ENCODE measurements at places on chromosomes 4 and X.

- no peak for DNase-seq
Observed at GRCh38 chr4:162075726-162076125, 88.1 kb downstream of the FSTL5 start.

DNA sequence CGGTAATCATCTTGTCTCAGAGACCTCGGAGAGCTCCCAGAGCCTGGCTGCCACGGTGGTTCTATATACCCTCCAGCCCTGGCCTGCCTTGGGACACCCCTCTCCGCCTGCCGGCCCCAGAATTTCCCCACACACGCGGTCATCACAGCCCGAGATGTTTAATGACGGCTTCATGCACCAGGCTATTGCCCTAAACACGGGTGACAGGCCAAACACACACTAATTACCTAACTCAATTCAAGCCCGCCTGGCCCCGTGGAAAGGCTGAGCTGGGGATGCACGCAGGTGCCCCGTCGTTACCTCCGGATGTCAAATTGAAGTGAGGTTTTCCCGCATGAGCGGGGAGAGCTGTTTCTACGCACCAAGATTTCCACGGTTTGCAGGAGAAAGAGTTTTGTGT, 72.9 kb upstream of the PPP2R3B start:
- DNase-seq, result no peak

DNA sequence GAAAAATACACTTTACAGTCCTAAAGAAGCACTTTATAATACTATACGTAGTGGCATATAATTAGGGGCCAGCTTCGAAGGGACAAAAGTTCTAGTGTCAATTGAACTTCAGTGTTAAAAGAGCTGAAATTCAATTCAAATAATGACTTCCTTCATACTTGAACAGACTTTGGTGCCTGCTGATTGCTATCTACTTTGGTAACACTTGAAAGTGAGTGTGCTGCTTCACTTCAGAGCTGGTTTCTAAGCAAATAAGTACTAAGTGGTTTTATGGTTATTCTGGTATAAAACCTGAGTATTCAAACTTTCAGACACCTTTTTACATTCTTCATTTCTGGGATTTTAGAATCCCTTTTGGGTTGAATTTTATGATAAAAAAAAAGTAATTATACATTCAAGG, 107.0 kb downstream of the SLC4A4 start:
- DNase-seq, result no peak

DNA sequence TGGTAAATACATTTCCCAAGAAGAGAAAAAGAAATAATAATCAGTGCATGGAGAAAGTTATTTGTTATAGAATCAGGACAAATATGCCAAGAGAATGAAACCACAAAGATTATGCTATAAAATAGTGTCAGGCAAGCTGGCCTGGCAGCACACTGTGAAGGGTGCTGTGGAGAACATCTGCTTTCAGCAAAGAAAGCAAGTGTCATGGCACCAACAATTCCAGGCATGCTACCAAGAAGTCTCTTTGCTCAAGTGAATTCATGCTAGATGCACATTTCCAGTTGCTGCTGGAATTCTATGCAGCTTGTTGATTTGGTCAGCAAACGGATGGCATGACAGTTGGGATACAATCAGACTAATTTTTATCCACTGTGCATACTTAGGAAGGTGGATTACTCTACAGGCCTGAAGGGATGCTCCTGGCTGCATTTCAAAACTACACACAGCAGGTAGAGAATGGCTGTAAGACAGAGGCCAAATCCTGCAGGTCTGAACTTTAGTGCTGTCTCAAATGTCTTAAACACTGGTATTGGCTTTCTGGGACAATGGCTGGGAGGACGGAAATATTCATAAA, 154.6 kb upstream of the FAT1 start:
- DNase-seq, result no peak

- no peak for DNase-seq
Observed at GRCh38 chr4:103853627-103854026, 133.8 kb upstream of the TACR3 start.

DNA sequence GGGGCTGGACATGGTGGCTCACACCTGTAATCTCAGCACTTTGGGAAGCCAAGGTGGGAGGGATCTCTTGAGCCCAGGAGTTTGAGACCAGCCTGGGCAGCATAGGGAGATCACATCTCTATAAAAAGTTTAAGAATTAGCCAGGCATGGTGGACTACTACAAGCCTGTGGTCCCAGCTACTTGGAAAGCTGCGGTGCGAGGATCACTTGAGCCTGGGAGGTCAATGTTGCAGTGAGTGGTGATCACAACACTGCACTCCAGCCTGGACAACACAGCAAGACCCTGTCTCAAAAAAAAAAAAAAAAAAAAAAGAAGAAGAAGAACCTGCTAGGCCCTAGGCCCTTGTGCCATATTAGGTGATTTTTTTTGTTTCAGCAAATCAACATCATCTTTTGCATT, 12.2 kb downstream of the SRD5A3 start:
- DNase-seq, result no peak

- DNase-seq, result no peak
Observed at GRCh38 chrX:45842207-45842925, 641.7 kb upstream of the DIPK2B start.

GRCh38 chr4:107850438-107850837, 25.7 kb downstream of the SGMS2 start:
- DNase-seq, result no peak

DNA sequence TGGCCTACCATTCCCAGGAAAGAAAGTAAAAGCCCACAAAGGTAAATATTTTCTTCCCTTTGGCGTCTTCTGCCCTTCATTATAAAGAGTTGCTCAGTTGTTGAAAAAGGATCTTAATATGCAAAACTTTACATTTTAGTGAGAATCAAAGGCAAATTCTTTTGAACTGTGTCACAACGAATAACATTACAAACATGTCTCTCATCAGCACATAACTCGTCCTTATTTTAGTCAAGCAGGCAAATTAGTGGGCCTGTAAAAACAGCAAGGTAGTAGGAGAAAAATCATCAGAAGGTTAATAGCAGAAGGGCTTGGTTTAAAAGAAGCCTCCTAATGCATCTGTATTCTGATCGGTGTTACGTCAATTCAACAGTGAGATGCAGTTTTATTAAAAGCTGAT, 647.3 kb upstream of the DIPK2B start:
- DNase-seq, result no peak

DNA sequence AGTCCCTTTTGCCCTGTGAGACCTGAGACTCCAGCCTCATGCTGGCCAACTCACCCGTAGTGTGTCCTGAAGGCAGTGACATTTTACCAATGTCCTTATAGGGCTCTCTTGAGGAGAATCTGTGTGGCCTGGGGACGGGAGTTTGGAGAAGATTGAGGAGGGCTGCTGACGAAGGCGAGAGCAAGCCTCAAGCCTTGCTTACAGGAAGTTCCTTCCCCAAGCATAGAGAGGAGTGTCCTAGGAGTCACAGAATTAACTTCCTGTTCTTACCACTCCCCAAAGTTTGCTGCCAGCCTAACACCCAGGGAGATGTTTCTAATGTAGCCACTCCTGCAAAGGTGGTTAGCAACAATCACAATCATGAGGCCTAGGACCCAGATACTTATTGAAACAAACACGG, at the start of gene NXF3:
Gene NXF3 (minus strand): TSS at position 202 of the 400 bp plus-strand sequence. CDS start 120 bp downstream, at position 82.
- no peak for DNase-seq

GRCh38 chr4:121977251-121978171, 25.7 kb upstream of the TRPC3 start:
- no peak for DNase-seq

DNA sequence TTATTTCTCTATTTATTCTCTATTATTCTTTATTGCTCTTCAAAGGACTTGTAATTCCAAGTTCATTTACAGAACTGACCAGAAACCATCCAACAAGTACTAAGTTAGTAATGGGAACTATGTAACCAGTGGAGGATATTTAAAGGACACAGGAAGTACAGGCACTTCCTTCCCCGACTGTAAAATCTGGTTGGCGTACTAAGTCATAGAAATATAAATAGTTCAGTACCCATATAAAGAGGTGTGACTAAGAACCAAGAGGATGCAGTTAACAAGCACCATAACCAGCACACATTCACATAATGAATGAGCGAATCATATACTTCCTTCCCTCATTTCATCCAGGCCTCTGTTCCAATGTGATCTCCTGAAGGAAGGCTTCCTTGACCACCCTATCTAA, 3.6 kb upstream of the EIF4E start:
- no peak for DNase-seq

DNA sequence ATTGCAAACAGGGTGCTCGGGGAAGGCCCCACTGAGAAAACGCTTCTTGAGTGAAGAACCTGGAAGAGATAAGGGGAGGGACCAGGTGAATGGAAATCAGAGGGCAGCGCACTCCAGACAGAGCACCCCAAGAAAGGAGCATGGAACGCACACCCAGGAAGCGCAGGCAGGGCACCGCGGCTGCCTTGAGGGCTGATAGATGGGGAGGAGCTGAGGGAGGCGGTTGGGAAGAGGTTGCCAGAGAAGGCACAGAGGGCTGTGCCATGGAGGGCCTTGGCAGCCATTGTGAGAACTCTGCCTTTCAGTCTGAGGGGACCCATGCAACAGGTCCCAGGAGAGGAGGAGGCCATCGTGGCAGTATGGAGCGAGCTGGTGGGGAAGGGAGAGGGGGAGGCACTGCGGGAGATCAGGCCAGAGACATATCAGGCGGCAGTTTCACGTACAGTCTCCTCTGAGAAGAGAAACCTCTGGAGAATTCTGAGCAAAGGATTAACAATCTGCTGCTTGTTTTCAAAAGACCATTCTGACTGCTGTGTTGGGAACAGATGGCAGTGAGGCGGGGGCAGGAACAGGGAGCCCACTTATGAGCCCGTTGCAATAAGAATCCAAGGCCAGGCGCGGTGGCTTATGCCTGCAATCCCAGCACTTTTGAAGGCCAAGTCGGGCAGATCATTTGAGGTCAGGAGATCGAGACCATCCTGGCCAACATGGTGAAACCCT, 83.7 kb downstream of the PCYT1B start:
- no peak for DNase-seq

DNA sequence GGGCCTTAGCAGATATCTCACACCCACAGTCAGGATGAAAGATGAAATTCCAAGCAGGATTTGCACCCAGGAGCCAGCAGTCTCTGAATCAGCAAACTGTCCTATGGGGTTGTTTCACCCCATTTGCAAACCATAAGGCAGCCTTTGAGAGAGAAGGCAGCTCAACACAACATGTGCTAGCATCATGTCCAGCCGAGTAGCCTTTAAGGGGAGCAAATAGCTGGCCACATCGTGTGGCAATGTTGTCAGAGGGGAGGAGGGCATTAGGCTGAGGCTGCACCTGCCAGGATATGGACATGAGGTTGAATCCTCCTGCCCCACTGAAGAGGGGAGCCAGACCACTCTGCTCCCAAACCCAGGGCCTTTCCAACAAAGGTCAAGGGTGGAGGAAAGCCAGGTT, 20.6 kb upstream of the PJA1 start:
- no peak for DNase-seq

DNA sequence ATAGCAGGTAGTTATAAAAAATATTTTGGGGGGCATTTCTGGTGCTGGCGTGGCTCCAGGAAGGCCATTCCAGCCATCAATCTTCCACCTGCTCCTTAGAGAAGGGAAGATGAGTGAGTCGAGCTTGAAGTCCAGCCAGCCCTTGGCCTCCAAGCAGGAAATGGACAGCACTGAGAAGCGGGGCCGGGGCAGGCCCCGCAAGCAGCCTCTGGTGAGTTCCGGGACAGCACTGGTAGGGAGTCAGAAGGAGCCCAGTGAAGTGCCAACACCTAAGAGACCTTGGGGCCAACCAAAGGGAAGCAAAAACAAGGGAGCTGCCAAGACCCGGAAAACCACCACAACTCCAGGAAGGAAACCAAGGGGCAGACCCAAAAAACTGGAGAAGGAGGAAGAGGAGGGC, 29.2 kb upstream of the COX18 start:
- DNase-seq, result no peak

GRCh38 chr4:84389406-84389805, 109.7 kb downstream of the NKX6-1 start:
- no peak for DNase-seq

GRCh38 chr4:189237340-189237739, 703.3 kb upstream of the FRG1 start:
- DNase-seq, result no peak
